Kidney (tissue), 22 donors: ENCODE measurements at places on chromosomes 4 and X.
A peak's percentile ranks its signal among the peaks of the same experiment; 100 is the strongest.

DNA sequence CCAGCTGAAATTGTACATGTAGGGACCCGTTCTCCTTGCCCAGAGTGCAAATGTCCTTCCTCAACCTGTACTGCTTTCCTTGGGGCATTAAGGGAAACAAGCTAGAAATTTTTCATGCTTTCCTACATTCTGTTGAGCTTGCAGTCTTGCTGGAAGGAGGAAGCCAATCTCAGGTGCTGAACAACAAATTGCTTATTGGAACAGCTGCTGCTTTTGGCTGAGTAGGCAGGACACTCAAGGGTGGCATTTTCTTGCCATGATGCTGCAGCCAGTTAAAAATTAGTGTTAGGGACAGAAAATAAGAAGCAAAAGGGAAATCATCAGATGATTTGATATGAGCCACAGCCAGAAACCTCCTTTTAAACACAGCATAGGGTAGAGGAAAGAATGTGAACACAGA is 223.7 kb downstream of the QDPR start:
- DNase-seq, result no peak

- DNase-seq, result no peak
These were observed 196.7 kb downstream of the ZNF330 start for GRCh38 chr4:141417387-141417786.

DNA sequence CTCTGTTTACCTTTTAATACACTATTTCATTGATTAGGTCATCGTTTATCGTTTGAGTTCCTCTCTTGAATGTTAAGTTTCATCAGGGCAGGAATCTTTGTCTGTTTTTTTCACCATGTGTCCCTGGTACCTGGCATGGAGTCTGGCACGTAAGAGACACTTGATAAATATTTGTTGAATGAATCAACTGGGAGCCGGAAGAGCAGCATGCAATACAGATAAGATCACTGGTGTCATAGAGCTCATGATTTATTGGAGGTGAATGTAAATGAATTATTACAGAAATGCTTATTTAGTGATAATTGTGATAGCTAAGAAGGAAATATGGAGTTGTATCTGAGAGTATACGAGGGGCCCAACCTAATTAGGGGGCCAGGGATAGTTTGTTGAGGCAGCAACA is 62.8 kb downstream of the UCHL1 start:
- DNase-seq, result no peak

DNA sequence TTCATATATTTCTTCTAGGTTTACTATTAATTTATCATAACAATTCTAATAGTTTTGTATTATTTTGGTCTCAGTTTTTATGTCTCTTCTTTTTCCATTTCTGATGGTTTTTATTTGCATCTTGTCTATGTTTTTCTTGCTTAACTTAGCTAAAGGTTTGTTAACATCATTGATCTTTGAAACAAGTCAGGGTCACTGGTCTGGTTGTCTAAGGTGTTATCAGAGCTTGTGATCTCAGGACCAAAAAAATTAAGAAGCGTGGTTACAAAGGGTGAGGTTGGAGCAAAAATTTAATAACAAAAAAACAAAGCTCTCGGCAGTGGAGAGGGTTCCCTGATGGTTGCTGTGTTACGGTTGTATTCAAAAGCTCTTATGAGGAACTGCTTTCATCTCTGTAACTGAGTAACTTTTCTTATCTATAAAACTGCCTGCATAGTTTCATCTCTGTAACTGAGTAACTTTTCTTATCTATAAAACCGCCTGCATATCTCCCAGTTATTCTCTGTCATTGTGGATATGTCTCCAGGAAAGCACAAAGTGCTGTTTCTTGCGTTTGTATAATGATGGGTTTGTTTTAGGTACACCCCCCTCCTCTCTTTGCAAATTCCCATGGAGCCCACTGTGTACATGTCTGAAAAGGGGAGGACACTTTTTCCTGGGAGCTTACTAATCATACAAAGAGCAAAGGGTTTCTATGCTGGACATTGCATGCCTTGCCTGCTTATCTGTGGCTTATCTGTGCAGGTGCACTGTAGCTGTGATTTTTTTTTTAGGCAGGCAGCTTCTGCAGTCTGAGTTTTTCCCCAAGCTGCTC is 62.4 kb upstream of the UGT2B15 start:
- DNase-seq, result peak; percentile 13

DNA sequence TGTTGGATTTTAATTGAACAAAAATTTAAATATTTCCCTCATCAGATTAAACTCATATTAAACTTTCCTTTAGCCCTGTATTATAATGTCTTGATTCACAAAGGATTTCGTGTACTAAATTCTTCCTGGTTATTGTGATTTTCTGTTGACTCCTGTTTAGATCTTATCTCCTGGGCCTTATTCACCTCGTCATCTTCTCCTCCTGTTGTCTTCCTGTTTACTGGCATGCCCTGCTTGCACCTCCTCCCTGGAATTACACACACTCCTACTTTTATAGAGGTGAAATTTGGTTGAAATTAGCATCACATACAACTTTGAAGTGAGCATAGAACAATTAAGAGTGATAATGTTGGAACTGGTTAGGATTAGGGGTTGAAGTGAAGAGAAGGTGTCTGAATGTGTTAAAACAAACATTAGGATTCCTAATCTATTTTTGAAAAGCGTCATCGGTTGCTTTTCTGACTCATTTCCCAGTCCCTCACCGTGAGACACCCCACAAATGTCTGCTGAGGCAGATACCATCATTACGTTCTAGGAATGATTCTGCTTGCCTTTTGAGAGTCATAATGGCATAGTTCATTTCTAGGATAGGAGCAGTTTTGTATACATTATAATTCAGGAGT is 32.5 kb downstream of the TLL1 start:
- no peak for DNase-seq
